ENCODE measurements at places on chromosomes 16 and 17.

DNA sequence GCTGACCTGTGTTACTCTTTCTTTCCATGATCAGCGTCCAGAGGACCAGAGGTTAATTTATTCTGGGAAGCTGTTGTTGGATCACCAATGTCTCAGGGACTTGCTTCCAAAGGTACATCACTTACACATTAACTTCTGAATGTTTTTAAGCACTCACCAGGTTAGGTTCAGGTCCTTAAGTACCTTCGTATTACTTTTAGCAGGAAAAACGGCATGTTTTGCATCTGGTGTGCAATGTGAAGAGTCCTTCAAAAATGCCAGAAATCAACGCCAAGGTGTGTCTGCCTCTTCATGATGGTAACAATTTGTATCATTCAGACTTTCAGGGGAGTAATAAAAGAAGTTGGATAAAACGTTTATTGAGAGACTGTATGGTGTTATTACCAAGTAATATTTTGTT lies 3.3 kb downstream of the HERPUD1 start:
- DNase-seq: no peak

- peak; percentile 68 for DNase-seq
Observed at GRCh38 chr17:47315451-47316266, 8.1 kb upstream of the EFCAB13 start.

- no peak for DNase-seq
Observed at GRCh38 chr17:78237401-78238012, 6.1 kb downstream of the TMEM235 start.

- no peak for DNase-seq
Observed at GRCh38 chr17:41652461-41652970, 28.1 kb upstream of the KRT17 start.

- DNase-seq: no peak
Observed at GRCh38 chr17:35616536-35616935, 29.4 kb downstream of the AP2B1 start.

DNA sequence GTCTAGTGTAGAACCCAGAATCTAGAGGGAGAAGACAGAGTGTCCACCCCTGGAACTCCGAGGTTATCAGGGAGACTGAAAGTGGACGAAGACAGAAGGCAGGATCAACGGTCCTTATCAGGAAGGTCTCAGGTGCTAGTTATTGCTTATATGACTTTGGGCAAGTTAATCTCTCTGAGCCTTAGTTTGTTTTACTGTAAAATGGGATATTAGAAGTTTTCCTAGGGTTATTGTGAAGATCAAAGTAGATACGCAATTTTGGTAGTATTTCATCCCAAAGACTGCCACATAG lies 1.2 kb downstream of the RNF167 start:
- no peak for DNase-seq

- DNase-seq: no peak
Observed at GRCh38 chr16:53456625-53457024, 22.4 kb downstream of the RBL2 start.

- DNase-seq: no peak
Observed at GRCh38 chr17:957856-958421, 21.6 kb downstream of the NXN start.

GRCh38 chr17:63573634-63574033 lies 23.4 kb downstream of the DCAF7 start:
- DNase-seq: no peak

DNA sequence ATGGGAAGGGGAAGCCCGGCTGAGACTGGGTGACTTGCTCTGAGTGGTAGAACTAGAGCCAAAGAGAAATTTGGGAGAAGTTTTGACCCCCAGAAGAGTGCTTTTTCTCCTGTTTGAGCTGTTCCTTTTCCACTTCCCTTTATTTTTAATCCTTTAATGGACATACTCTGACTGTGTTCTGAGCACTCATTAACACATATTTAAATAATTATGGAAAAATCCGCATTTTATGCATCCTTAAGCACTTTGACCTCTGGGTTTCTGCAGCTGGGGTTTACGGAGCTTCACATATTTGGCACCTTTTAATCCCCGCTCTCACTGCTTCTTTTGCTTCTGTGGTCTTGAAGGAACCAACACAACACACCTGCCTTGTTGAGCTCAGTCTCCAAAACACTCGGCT lies 114.7 kb downstream of the FOXL1 start:
- DNase-seq: no peak

DNA sequence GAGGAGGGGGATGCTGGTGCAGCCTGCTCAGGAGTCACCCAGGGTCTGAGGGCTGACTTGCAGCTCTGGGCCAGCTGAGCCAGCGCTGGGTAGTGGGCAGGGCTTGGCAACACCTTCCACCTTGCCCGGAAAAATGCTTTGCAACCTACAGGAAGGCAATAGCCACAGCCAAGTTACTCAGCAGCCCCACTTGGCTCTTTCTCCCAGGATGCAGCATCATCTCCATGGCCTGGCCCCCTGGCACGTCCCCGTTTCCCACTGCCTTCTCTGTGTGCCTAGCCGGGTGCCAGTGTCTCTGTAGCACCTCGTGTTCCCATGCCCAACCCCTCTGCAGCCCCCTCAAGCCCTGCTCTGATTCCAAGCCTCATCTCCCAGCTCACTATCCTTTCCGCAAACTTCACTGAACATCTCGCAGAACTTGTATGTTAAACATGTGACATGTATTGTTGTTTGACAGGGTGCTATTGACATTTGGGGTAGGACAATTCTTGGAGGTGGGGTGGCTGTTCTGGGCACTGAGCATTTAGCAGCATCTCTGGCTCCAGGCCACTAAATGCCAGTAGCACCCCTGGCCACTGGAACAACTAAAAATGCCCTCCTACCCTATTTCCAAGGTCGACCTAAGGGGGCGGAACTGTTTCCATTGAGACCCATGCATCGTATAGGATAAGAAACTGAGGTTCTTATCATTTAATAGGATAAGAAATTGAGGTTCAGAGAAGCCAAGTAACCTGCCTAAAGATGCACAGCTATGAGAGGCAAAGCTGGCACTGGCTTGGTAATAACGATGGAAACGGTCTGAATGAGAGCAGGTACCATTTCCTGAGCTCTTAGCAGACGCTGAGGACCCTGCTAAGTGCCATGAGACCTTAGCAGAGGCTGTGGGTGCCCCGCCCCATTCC lies 12.2 kb downstream of the DEXI start:
- no peak for DNase-seq

DNA sequence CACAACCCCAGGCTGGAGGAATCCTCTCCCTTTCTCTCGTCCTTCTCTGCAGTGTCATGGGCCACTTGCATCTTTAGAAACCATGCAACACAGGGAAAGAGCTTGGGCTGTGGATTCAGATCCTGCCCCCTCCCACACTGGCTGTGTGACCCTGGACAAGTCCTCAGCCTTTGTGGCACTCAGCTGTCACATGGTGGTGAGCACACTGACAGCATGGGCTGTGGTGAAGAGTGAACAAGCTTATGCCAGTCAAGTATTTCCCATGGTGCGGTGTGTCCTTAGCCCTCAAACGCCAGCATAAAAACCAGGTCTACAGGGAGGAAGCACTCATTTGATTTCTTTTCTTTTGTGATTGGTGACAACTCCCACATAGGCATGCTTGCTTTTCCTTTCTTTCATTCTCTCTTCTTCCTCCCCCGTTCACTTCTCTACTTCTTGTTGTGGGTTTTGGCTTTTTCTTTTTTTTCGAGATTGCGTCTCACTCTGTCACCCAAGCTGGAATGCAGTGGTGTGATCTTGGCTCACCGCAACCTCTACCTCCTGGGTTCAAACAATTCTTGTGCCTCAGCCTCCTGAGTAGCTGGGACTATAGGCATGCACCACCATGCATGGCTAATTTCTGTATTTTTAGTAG lies 314.2 kb downstream of the CPPED1 start:
- no peak for DNase-seq

GRCh38 chr17:47781397-47781796 lies 40.2 kb downstream of the OSBPL7 start:
- no peak for DNase-seq

DNA sequence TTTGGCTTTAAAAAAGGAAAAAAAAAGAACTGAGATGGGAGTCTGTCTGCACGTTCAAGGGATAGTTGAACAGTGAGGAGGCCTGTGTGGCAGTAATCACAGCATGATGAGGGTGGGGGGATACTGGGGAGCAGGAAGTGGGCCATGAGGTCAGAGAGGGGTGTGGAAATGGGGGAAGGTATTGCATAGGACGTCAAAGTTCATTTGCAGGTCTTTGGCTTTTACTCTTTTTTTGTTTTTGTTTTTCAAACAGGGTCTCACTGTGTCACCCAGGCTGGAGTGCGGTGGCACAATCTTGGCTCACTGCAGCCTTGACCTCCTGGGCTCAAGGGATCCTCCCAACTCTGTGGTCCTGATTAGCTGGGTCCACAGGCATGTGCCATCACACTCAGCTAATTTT lies 19.0 kb downstream of the WWP2 start:
- no peak for DNase-seq

- no peak for DNase-seq
Observed at GRCh38 chr17:640436-640835, 74.2 kb downstream of the VPS53 start.

DNA sequence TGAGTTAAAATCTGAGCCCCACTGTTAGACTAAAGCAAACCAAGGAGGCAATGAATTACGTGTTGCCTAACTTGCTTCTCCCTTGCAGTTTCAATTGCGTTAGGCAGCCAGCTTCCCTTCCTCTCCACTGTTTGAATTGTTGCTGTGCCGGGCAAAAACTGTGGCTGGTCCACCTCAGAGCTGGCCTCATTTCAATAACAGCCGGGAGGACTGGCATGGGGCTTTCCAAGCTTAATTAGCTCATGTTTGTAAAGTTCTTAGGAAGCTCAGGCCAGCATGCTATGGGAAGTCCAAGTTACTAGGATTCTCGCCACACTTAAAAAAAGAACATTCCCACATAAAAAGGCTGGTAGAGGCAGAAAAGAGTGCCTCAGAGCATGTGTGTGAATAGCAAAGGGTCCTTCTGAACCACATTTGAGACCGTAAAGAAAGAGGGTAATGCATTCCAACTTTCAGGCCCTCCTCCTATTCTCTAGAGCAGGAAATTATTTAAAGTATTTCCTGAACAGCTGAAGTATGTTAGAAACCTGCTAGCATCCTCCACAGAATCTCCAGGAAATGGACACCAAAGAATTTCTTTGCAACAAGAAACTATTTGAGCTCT lies 79.0 kb upstream of the SMURF2 start:
- DNase-seq: no peak

- no peak for DNase-seq
Observed at GRCh38 chr16:7976563-7976962, 613.7 kb downstream of the TMEM114 start.

- DNase-seq: peak; percentile 4
Observed at GRCh38 chr17:10698096-10698818, 863 bp downstream of the ADPRM start.

DNA sequence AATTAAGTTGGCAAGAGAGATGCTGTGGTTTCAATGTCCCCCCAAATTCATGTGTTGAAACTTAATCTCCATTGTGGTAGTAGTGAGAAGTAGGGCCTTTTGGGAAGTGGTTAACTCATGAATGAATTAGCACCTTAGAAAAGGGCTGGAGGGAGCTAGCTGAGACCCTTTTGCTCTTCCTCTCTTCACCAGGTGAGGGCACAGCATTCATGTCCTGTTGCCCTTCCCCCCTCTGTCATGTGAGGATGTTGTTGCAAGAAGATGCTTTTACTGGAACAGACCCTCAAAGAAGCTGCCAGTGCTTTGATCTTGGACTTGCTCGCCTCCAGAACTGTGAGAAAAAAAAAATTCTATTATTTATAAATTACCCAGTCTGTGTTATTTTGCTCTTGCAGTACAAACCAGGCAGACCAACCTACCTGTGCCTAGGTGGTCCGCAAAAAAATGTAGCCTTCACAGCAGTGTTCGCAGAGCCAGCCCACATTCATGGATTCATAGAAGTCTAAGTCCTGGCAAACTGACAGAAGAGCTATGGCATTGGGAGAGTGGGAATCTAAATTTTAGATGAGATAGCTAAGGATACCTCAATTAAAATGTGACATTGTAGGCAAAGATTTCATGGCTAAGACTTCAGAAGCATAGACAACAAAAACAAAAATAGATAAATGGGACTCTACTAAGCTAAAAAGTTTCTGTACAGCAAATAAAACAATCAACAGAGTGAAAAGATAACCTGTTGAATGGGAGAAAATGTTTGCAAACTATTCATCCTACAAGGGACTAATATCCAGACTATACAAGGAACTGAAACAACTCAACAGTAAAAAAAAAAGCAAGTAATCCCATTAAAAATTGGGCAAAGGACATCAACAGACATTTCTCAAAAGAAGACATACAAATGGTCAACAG lies 32.0 kb upstream of the ABCA5 start:
- DNase-seq: no peak

DNA sequence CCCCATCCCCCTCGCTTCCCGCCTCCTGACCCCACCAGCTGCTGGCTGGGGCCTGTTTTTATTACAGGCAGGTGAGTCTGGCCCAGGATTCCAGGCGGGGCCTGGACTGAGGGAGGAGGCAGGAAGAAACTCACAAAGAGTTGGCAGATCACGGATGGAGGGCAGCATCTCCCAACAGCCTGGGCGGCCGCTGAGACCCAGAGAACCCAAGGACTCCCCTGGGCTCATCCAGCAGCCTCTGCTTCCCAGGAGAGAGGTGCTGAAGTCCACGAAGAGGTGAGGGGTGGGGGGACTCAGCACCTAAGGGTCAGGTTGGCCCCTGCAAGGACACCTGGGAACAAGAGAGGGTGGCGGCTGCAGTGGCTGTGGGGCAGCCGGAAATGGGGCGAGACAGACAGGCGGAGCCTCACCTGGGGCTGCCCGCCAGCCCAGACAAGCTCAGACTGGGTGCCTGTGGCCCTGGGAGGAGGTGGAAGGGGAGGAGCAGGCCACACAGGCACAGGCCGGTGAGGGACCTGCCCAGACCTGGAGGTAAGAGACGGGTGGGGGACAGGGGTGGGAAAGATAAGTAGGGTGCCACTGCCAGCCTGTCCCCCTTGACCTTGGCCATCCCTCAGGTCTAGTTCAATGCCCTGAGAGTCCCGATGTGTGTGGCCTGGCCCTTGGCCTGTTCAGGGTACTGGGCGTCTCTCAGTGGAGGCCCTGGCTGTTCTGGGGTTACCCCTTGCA lies 8.7 kb upstream of the ADGRG1 start:
- peak; percentile 93 for DNase-seq

DNA sequence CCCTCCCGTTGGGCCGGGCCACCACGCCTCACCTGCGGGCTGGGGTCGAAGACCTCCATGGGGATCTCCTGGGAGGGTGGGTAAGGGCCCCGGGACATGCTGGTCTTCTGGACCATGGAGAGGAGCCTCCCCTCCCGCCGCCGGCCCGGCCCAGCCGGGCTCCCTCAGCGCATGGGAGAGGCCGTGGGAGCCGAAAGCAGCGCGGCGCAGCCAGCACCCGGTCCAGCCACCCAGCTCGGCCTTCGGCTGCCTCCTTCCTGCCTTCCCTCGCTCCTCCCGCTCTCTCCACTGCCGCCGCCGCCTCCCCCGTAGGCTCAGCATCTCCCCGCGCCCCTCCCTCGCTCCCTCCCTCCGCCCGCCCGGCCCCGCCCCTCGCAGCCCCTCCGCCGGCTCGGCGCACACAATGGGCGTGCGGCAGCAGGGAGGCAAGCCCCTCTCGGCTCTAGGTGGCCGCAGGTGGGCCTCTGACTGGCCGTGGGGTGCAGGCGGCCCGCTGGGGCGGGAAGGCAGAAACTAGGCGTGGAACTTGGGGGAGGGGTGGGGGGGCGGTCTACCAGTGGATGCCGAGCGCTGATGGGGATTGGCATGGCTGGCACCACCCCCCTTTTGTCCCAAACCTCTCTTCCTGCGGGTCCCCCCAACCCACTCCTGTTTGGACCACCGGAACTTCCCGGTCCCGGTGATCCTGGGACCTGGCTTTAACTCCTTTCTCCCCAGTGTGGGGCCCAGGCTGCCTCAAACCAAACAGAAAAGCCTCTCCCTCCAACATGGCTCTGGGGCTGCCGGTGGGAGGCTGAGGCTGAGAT lies at the start of gene CACNB1:
CACNB1 (minus strand) TSS at position 290 of the 806 bp plus-strand sequence; CDS start at position 116, 174 bp downstream.
- DNase-seq: no peak
